ENCODE measurements at places on chromosomes 4 and X.
A peak's percentile ranks its signal among the peaks of the same experiment; 100 is the strongest.

DNA sequence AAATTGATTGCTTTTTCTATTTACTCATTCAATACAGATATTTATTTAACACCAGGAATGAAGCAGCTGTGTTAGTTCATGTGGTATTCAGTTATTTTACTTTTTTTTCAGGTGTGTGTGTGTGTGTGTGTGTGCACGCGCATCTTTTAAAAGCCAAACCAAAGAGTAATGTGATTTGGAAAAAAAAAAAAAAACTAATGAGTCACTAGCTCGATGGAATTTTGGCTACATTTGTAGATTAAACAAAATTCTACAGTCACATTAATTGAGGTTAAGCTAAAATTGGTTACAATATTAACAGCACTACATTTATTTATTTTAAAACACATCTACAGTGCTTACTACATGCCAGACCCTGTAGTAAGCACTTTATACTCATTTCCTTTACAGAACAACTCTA lies 66.8 kb downstream of the HHIP start:
- no peaks in the 10 kb centered on the region for H3K36me3 ChIP-seq
- no peak overlapping the region for H3K4me3 ChIP-seq
- no peaks in the 10 kb centered on the region for H3K4me1 ChIP-seq
- H3K27me3 ChIP-seq = no peaks in the 10 kb centered on the region
- DNase-seq = no peak
- H3K27ac ChIP-seq = no peak overlapping the region

- H3K4me3 ChIP-seq = no peak overlapping the region
- no peaks in the 10 kb centered on the region for H3K36me3 ChIP-seq
- H3K27me3 ChIP-seq = no peaks in the 10 kb centered on the region
- no peak overlapping the region for H3K27ac ChIP-seq
- no peak for DNase-seq
Observed at GRCh38 chrX:121761845-121762244, 714.4 kb downstream of the GLUD2 start.

GRCh38 chr4:156536661-156537060 lies 434.9 kb downstream of the PDGFC start:
- no peaks in the 10 kb centered on the region for H3K27me3 ChIP-seq
- H3K36me3 ChIP-seq = no peaks in the 10 kb centered on the region
- H3K27ac ChIP-seq = no peak overlapping the region
- no peak overlapping the region for H3K4me3 ChIP-seq

GRCh38 chr4:40990899-40991265 lies 223.5 kb downstream of the APBB2 start:
- no peak overlapping the region for H3K4me3 ChIP-seq
- peaks cover 3% of the 10 kb centered on the region for H3K27me3 ChIP-seq
- H3K4me1 ChIP-seq = no peaks in the 10 kb centered on the region

- H3K4me1 ChIP-seq = no peaks in the 10 kb centered on the region
- no peak overlapping the region for H3K4me3 ChIP-seq
- H3K36me3 ChIP-seq = no peaks in the 10 kb centered on the region
- no peaks in the 10 kb centered on the region for H3K27me3 ChIP-seq
- DNase-seq = no peak
Observed at GRCh38 chr4:30755346-30755745, 35.2 kb downstream of the PCDH7 start.

GRCh38 chr4:151015459-151016347 lies 619 bp upstream of the LRBA start:
- H3K27me3 ChIP-seq = peaks cover 6% of the 10 kb centered on the region
- H3K36me3 ChIP-seq = peaks cover 8% of the 10 kb centered on the region
- peak overlapping the region; percentile 100 for H3K4me3 ChIP-seq
- peak overlapping the region; percentile 99 for H3K27ac ChIP-seq
- H3K4me1 ChIP-seq = peaks cover 31% of the 10 kb centered on the region

GRCh38 chr4:54593795-54594322 lies 63.9 kb upstream of the KIT start:
- no peaks in the 10 kb centered on the region for H3K27me3 ChIP-seq
- H3K36me3 ChIP-seq = no peaks in the 10 kb centered on the region
- DNase-seq = no peak
- H3K27ac ChIP-seq = no peak overlapping the region

DNA sequence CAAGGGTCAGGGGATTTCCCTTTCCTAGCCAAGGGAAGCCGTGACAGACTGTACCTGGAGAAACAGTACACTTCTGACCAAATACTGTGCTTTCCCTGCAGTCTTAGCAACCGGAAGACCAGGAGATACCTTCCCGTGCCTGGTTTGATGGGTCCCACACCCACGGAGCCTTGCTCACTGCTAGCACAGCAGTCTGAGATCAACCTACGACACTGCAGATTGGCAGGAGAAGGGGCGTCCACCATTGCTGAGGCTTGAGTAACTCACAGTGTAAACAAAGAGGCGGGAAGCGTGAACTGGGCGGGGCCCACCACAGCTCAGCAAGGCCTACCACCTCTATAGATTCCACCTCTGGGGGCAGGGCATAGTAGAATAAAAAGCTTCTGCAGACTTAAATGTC lies 48.7 kb upstream of the SRD5A3 start:
- no peaks in the 10 kb centered on the region for H3K36me3 ChIP-seq
- H3K4me3 ChIP-seq = no peak overlapping the region
- H3K27me3 ChIP-seq = no peaks in the 10 kb centered on the region
- no peak for DNase-seq

- H3K4me1 ChIP-seq = no peaks in the 10 kb centered on the region
- H3K27ac ChIP-seq = no peak overlapping the region
- no peaks in the 10 kb centered on the region for H3K27me3 ChIP-seq
Observed at GRCh38 chr4:64495946-64496345, 86.7 kb upstream of the TECRL start.

- no peaks in the 10 kb centered on the region for H3K27me3 ChIP-seq
- H3K36me3 ChIP-seq = peaks cover 45% of the 10 kb centered on the region
- peak; percentile 79 for DNase-seq
- H3K4me3 ChIP-seq = peak overlapping the region; percentile 91
- H3K4me1 ChIP-seq = peaks cover 45% of the 10 kb centered on the region
Observed at GRCh38 chrX:65668377-65669310, 1.2 kb downstream of the MSN start.

DNA sequence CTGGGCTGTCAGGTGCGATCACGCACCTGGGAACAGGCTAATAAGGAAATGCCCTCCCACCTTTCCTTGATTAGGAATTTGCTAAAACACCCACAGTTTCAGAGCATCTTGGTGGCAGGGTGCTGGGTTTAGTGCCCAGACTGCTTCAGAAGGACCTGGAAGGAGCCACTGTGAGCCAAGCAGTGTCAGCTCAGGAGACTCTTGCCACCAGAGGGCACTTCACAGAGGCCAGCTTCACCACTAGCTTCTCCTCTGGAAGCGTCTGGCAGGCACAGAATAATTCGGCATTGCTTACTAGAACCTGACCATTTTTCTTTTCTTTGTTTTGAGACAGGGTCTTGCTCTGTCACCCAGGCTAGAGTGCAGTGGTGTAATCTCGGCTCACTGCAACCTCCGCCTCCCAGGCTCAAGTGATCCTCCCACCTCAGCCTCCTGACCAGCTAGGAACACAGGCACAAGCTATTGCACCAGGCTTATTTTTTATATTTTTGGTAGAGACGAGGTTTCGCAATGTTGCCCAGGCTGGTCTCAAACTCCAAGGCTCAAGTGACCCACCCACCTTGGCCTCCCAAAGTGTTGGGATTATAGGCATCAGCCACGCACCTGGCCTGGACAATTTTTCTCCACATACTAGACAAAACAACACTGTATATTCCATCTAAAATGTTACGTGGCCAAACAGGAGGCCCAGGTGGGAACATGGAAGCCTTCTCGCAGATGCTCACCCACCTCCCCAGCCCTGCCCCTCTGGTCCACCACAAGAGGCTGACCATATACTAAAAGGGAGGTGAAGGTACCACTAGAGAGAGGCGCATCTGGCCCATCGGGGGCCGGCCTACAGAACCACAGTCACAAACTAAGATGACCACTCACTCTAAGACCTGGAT lies 14.1 kb downstream of the NOP14 start:
- H3K4me3 ChIP-seq = no peak overlapping the region
- H3K27ac ChIP-seq = peak overlapping the region; percentile 53
- peak; percentile 53 for DNase-seq
- H3K36me3 ChIP-seq = peaks cover 68% of the 10 kb centered on the region
- no peaks in the 10 kb centered on the region for H3K27me3 ChIP-seq

- no peaks in the 10 kb centered on the region for H3K36me3 ChIP-seq
- no peaks in the 10 kb centered on the region for H3K4me1 ChIP-seq
- no peak overlapping the region for H3K4me3 ChIP-seq
- H3K27me3 ChIP-seq = peaks cover 60% of the 10 kb centered on the region
- no peak overlapping the region for H3K27ac ChIP-seq
Observed at GRCh38 chr4:1154523-1155182, 17.7 kb downstream of the SPON2 start.

- no peak overlapping the region for H3K27ac ChIP-seq
- no peaks in the 10 kb centered on the region for H3K4me1 ChIP-seq
- no peak overlapping the region for H3K4me3 ChIP-seq
- no peaks in the 10 kb centered on the region for H3K36me3 ChIP-seq
Observed at GRCh38 chr4:7272404-7272803, 80.1 kb downstream of the SORCS2 start.

DNA sequence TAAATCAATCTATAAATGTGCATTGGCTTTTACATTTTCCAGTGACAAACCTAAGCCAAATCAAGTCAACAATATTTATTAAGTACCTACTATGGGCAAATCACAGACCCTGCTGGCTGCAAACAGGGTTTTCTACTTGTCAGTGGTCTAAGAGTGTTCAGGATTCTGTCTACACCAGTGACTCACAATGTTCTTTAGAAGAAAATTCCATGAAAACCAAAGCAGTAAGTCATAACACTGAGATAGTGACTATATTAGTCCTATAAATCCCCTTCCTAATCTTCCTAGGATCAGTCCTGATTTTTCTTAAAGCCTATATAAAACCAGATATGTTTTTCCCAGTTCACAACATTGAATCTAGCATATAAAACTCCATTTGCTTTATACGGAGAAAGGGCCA lies 69.7 kb downstream of the PPP3CA start:
- no peaks in the 10 kb centered on the region for H3K27me3 ChIP-seq
- peaks cover 7% of the 10 kb centered on the region for H3K36me3 ChIP-seq
- no peak overlapping the region for H3K27ac ChIP-seq
- DNase-seq = no peak

DNA sequence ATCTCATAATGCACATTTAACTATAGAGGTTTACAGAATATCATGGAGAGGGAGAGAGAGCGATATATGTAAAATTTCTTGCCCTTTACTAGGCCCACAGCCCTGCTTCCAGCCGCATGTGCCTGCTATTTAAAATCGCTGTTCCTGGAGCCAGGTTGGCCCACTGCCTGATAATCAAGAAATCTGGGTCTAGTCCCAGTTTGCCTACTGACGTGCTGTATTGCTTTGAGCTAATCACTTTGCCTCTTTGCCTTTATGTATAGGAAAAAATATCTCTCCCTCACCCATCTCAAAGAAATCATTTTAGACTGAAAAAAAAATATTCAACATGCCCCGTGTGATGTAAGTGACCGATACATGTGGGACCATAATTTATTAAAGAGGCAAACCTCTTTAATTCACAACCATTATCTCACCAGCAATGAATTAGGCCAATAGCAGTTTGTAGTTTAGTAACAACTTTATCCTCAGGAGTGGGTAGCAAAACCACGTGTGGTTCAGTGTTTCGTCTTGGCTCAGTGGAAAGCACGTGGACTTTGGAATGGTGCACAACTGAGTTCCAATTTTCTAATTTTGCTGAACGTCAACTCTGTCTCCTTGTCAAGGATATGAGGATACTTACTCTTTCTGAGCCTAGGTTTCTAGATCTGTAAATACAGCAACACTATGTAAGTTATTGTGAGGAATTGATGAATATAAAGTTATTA lies 62.6 kb downstream of the GRXCR1 start:
- no peaks in the 10 kb centered on the region for H3K4me1 ChIP-seq
- no peaks in the 10 kb centered on the region for H3K27me3 ChIP-seq
- DNase-seq = no peak
- H3K4me3 ChIP-seq = no peak overlapping the region

GRCh38 chr4:96519291-96519690 lies 679.4 kb downstream of the PDHA2 start:
- H3K4me1 ChIP-seq = no peaks in the 10 kb centered on the region
- no peak for DNase-seq
- no peaks in the 10 kb centered on the region for H3K27me3 ChIP-seq
- no peaks in the 10 kb centered on the region for H3K36me3 ChIP-seq
- H3K27ac ChIP-seq = no peak overlapping the region

GRCh38 chr4:76201276-76201675 lies 12.3 kb downstream of the SCARB2 start:
- no peak for DNase-seq
- no peaks in the 10 kb centered on the region for H3K27me3 ChIP-seq
- H3K27ac ChIP-seq = no peak overlapping the region
- peaks cover 32% of the 10 kb centered on the region for H3K4me1 ChIP-seq
- peaks cover 3% of the 10 kb centered on the region for H3K36me3 ChIP-seq

Data from activated naive CD4-positive, alpha-beta T cell treated with anti-CD3 and anti-CD28 coated beads, Interleukin-2, amount 10 ng/mL, durations not matched to agents 7 days and 5 days (primary cell).